ENCODE measurements at places on chromosomes 2 and 18.

GRCh38 chr18:23137097-23137635, 1.9 kb downstream of the CABLES1 start:
- DNase-seq: no peak

- no peak for DNase-seq
These were observed 478.4 kb upstream of the NRXN1 start for GRCh38 chr2:51510303-51510702.

DNA sequence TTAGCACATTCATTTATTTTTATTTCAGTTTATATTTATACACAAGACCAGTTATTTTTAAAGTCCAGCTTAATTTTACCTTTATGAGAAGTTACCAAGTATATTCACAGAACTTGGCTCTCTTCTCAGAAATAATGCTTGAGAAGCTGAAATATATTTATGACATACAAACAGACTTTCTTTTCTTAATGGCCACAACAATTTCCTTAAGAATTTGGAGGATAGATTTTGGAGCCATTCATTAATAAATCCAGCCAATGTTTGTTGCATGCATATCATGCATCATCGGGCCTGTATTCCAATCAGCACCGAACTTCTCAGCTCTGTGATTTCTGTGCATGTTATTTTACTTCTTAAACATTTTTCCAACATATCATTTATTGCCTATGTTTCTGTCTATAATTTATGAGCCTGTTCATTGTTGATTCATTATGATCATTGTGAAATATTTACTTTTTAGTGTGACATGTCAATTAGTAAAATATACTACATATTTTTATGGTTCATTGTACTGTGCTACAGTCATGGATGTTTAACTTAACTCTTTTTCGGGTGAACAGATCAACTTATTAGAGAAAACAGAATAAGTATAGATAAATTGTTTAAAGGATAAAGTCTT, 3.5 kb downstream of the GULP1 start:
- DNase-seq: no peak

GRCh38 chr2:86065512-86065911, 40.2 kb downstream of the POLR1A start:
- no peak for DNase-seq

- DNase-seq: no peak
These were observed 34.2 kb upstream of the EN1 start for GRCh38 chr2:118881490-118882129.

DNA sequence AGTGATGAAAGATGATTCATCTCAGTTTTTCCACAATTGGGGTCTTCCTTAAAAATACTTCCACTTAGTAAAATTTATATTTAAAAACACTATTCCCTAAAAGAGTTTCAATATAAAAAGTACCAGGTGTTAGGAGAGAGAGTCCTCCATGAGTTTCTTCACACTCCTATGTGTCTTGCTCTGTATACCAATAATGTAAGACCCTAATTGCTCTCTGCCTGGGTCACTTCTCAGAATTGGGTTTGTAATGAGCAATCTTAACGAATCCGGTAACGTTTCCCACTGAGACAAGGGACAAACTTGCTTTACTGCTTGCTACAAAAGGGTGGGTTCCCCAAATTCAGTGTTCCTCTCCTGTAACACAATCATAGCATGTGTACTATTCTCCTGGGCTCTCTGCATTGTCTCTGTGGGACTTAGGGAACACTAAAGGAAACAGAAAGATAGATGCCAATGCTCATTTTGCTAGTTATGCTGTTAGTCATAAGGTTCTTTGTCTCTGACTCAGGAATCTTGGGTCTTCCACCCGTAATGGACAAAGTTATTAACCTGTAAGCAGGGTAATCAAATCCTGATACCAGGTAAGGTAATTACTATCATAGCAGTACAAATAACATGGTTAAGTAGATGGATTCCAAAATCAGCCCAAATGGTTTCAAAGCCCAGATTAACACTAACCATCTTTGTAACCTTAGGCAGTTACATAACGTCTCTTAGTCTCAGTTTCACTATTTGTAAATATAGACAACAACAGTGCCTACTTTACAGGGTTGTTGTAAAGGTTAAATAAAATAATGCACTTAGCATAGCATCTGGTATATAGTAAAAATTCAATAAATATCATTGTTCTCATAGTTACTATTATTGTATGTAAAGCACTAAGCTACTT, 46.3 kb downstream of the ITSN2 start:
- no peak for DNase-seq

Data from GDM1 (cell line).